ENCODE measurements at places on chromosomes 6 and 20.

DNA sequence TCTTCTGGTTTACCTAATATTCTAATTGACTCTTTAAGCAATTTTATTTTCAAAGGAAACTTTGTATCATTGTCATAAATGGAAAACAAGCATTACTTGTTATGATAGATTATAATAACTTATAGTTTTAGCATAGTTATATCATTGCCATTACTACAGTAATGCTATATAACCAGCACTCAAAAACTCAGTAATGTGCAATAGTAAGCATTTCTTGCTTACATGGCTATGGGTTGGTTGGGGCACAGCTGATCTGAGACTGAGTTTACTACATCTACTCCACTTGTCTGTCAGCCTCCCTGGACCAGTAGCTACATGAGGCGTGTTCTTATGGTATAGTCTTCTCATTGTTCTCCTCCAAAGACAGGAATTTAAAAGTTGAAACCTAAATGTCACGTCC lies 1085.6 kb upstream of the FLRT3 start:
- no peak for DNase-seq

DNA sequence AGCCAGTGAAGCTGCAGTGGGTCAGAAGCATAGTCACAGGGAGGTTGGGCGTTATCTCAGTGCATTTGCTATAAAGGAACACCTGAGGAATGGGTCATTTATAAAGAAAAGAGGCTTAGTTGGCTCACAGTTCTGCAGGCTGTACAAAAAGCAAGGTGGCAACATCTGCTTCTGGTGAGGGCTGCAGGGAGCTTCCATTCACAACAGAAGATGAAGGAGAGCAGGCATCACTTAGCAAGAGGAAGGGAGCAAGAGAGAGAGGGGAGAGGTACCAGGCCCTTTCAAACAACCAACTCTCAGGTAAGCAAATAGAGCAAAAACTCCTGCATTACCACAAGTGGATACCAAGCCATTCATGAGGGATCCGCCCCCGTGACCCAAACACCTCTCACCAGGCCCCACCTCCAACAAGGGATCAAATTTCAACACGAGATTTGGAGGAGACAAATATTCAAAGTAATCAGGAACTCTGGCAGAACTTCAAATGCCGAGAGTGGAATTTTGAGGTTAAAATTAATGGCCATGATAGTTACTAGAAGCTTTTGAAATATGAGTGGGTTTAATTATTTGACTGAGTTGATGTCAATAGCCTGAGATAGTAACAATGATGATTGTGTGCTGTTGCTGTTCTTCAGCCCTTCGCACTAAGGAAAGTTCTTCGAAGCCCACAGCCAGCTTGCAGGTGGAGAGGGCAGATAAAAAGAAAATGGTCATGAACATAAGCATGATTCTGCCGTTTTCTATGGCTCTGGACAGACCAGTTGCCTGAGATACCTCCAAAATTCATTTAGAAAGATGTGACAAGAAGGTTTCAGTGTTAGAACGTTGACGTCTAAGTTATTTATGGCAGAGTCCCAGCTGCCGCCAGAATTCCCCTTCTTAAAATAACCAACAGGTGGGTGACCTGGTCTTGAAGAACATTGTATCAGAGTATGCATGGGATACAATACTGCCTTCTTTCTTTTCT lies 55.3 kb upstream of the ADTRP start:
- DNase-seq = no peak

- peak; percentile 92 for DNase-seq
These were observed 10.7 kb downstream of the DLL1 start for GRCh38 chr6:170279977-170280688.

GRCh38 chr20:19785173-19785982 lies 27.3 kb downstream of the RIN2 start:
- no peak for DNase-seq

DNA sequence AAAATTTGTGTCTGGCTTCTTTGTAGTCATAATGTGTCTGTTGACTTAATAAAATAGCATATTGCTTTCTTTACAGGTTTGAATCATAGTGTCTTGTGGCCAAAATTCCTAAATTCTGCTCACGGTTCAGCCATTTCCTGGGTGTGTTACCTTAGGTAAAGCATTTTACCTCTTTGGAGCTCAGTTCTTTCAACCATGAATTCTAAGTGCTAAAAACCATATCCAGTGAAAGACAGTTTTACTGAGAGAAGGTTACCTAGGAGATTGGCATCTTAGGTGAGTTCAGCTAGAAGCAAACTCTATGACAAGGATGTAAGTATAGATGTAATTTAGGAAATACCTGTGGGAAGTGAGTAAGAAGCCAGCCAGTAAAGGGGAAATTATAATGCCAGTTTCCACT lies 20.7 kb downstream of the CRYBG1 start:
- DNase-seq = no peak

GRCh38 chr6:6930223-6930880 lies 177.4 kb upstream of the RREB1 start:
- DNase-seq = no peak

DNA sequence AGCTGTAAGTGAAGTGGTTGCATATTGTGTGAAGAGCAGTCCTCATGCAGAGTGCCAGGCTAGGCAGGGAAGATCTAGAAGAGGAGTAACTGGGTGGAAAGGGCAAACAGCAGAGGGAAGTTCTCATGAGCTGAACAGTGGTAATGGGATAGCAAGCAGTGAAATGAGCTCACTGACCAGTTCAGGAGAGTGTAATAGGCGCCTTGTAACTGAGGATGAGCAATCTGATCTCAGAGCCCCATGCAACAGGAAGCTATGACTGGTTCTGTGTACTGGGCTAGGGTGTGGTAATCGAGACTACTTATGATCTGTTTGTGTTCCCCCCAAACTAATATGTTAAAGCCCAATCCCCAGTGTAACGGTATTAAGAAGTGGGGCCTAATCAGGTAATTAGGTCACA lies 98.6 kb downstream of the RFX6 start:
- DNase-seq = no peak

DNA sequence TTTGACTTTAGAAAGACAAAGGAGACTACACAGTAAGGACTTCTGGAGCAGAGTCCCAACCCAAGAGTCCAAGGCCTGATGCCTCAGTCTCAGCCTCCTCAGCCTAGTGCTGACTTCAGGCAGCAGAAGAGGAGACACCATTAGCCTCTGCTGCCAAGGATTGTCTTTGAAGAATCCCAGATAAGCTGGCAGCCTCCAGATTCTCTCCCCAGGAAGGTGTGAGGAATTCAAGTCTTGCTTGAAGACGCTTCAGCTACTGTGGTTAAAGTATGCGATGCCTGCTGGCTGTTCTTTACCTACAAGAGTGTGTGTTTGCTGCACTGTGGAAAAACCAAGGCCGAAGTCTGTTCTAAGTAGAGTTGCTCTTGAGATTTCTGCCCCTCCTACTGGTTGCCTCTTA lies 215.9 kb upstream of the TCF21 start:
- no peak for DNase-seq

DNA sequence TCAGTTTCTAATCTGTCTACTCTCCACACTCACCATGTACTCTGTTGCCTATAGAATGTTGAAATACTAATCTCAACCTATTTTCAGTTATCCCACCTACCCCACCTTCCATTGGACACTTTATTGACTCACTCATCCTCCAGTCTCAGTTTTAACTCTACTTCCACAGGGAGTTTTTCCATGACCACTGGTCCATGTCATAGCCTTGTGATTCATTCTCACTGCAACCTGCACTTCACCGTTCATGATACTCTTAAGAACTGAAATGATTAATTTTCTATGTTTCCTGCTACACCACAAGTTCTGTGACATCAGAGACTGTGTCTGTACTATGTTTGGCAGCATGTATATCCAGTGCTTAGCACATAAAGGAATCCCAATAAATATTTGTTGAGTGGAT lies 122.8 kb upstream of the HSF2 start:
- no peak for DNase-seq

- DNase-seq = no peak
These were observed 16.7 kb upstream of the PDYN start for GRCh38 chr20:2010533-2010932.

- DNase-seq = no peak
These were observed 91.0 kb downstream of the UNC5CL start for GRCh38 chr6:40947876-40948526.

GRCh38 chr6:35259948-35260590 lies 534 bp downstream of the ZNF76 start:
- DNase-seq = no peak

All from SHP77 (cell line).